KG1 (cell line): ENCODE measurements at places on chromosomes 11 and 22.

DNA sequence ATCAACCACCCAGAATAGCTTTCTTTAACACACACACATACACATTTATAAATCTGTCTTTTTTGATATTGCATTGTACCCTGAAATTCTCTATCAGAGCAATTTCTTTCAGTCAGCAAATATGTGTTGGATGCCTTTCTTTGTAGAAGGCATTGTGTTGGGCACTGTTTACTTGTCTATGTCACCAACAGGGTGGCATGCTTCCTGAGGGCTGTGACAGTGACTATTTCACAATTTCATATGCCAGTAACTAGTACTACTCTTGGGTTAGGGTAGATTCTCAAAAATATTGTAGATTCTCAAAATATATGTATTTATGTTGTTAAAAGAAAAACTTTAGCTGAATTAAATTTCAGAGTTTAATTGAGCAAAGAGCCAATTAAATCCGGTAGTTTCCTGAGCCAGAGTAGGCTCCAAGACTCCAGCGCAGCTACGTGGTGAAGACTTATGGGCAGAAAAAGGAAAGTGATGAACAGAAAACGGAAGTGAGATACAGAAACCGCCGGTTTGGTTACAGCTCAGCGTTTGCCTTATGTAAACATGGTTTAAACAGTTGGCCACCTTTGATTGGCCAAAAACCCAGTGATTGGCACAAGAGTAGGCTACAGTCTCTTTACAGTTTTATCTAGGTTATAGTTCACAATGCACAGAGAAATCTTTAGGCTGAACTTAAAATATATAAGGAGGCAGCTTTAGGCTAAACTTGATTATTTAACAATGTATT lies 723.3 kb downstream of the NTM start:
- no peak for DNase-seq

DNA sequence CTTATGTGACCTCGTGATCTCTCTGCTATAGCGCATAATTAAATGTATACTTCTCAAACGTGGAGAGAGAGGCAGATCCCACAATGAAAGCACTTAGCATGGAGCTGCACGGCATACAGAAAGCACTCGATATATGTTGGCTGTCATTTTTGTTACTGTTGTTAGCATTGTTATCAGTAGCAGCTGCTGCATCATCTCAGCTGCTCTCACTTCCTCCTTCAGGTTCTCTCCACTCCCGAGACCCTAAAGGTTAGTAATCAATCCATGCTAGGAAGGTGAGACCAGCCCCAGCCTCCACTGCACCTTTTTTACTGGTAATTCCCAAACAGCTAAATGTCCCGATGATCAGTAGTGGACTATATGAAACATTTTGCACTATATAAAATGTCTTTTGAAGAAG lies 13.4 kb upstream of the API5 start:
- no peak for DNase-seq

GRCh38 chr11:93020248-93021046 lies 51.0 kb downstream of the MTNR1B start:
- DNase-seq: no peak

DNA sequence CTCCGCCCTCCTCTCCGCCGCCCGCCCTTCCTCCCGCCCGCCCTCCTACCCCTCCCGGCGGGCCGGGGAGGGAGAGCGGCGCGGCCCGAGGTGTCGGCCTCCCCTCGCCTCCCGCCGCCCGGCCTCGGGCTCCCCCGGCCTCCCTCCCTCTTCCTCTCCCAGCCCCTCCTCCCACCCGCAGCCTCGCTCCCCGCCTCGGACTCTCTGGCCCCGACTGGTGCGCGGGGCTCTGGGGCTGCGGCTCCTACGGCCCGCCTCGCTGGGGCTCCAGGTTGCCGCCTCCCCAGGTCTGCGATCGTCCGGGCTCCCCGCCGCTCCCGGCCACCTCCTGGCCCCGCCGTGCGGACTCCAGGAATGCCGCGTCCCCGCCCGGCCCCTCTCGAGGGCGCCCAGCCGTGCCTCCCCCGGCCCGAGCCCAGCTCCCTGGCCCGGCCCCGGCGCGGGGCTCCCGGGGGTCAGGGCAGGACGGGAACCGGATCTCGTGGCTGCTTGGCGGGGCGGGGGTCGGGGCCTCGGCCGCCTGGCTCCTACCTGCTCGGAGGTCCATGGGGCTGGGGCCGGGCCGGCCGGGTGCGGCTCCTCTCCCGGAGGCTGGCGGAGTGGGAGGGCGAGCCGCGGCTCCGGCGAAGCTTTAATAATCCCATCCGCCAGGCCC lies at the start of gene CLCF1:
Gene CLCF1, minus strand, starts transcription at position 606 of the 655 bp plus-strand sequence. Its CDS starts 59 bp downstream, at position 547.
- no peak for DNase-seq

DNA sequence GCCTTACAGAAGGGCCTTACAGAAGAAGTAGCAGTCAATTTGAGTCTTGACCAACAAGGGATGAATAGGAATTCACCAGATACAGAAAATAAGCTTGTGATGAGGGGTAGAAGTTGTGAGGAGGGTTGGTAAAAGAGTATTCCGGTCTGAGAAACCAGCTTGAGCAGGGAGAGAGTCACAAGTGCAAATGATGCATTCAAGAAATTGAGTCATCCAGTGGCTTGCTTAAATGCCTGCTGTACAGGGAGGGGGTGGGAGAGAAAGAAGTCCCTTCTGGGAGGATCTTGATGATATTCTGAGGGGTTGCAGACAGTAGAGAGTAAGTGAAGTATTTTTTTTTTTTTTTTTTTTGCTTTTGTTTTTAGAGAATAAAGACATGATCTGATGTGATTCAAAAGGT lies 9.2 kb downstream of the CCKBR start:
- DNase-seq: no peak

DNA sequence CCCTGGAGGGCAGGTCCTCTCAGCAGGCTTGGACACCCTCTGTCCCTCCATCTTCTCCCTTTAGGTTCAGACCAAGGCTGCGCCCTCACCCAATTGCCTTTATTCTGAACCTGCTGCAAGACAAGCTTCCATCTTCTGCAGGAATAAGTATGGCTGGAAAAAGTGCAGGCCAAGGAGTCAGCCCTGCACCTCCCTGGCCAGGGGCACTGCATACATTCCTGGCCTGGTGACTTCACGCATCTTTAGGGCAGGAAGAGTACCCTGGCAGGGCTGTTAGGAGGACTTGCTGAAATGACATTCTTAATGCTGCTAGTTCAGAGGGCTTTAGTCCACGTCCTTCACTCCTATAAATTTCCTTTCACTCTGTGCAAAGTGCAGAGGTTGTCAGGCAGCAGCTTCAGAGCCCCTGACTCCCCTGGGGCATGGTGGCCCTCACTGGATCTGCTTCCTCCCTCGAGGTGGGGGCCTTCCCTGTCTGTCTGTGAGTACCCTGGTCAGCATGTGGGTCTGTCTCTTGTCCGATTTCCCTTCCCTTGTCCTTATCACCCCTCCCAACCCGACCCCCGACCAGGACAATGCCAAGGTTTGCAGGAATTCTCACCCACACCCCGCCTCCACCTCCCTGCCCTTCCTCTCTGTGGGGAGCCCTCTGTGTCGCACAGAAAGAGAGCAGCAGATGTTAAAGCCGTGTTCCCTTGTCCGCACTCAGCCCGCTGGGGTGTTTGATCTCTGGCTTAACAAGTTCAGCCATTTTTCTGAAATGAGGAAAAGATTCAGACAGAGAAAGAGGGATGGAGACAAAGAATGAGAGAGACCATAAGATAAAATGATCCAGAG lies 124.5 kb upstream of the SYT13 start:
- no peak for DNase-seq

DNA sequence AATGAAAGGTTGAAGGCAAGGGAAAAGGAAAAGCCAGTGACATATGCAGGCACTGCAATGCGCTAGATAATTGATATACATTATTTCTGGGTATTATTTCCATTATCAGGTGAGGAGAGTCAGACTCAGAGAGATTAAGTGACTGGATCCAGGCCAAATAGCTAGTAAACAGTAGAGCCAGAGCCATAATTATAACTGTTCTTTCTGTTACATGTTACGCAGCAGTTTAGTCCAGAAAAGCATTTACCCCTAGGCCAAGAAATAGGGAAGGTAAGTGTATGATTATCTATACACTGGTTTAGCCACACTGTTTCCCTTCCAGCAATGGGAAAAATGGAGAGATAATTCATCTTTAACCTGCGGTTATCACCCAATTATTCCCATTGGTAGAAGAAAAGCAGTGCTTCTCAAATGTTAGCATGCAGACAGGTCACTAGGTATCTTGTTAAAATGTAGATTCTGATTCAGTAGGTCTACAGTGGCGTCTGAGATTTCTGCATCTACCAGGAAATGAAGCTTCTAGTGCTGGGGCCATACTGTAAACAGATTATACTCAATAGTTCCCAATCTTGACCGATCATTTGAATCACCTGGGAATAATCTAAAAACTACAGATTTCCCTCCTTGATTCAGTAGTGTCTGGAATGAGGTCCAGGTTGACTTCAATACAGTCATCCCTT lies 69.4 kb downstream of the RBFOX2 start:
- no peak for DNase-seq

DNA sequence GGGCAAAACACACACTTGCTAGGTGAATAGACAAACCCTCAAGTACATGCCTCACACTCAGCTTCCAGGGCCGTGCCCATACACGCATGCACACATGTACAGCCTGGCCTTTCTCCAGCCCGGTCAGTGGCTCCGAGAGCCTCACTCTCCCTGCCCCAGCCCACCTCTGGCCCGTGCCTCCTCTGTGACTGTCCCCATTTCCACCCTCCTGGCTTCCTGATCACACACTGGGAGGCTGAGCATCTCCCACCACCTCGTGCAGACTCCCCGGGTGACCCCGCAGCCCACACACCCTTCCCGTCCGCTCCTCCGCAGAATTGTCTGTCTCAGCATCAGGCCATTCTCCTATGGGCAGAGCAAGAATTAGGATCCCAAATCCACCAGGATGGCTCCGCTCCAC lies 634.1 kb downstream of the TBC1D22A start:
- no peak for DNase-seq

- DNase-seq: no peak
Observed at GRCh38 chr11:110728476-110728875, 16.2 kb upstream of the ARHGAP20 start.

- no peak for DNase-seq
Observed at GRCh38 chr11:71484248-71485062, 31.5 kb downstream of the NADSYN1 start.

- DNase-seq: no peak
Observed at GRCh38 chr11:7967097-7967496, 1.9 kb upstream of the NLRP10 start.

GRCh38 chr22:24232124-24232523 lies 12.8 kb downstream of the GGT5 start:
- no peak for DNase-seq

GRCh38 chr11:133928628-133929059 lies 28.1 kb downstream of the IGSF9B start:
- peak; percentile 53 for DNase-seq

- no peak for DNase-seq
Observed at GRCh38 chr22:46381142-46381541, 45.6 kb downstream of the TRMU start.

- no peak for DNase-seq
Observed at GRCh38 chr11:17206463-17206862, 1.3 kb downstream of the PIK3C2A start.

DNA sequence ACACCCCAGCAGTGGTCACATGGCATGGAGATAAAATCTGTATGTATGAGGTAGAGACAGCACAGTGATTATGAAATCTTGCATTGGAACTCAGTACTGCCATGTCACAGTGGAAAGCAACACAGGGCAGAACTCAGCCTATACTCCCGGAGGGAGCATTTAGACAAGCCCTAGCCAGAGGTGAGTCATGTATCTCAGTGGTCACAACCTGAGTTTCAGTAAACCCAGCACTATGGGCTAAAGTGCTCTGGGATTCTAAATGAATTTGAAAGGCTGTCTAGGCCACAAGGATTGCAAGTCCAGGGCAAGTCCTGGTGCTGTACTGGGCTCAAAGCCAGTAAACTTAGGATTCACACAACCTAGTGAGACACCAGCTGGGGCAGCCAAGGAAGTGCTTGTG lies 1717.1 kb upstream of the RAG2 start:
- DNase-seq: no peak

GRCh38 chr22:50473855-50474671 lies 772 bp downstream of the SBF1 start:
- no peak for DNase-seq
